ENCODE measurements at places on chromosomes 13 and 19.

DNA sequence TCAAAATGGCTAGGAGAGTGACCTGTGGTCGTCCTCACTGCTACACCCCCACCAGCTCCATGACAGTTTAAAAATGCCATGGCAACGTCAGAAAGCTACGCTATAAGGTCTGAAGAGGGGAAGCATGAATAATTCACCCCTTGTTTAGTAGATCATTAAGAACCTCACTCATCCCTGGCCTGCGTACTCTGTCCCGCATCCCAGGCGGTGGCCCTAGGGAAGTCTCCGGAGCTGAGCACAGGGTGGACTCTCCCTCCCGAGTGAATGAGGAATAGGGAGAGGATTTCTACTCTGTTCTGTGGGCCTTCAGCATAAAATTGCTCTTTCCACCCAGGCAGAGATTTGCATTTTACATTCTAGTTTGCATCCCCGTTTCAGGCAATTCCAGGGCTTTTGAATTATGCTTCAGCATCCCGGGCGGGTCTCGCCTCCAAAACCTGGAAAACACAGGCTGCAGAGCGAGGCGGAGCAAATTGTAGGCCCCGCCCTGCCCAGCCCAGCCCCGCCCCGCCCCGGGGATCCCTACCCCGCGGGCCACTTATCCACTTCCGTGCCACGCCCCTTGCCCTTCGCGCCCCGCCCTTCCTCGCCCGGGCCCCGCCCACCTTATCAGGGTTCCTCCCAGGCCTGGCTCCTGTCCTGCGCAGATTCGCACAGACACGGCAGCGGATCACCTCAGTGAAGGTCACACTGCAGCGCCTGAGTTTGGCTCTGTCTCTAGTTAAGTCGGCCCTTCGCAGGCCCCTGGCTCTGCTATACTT is 7.5 kb upstream of the ZNF525 start:
- no peak for DNase-seq

DNA sequence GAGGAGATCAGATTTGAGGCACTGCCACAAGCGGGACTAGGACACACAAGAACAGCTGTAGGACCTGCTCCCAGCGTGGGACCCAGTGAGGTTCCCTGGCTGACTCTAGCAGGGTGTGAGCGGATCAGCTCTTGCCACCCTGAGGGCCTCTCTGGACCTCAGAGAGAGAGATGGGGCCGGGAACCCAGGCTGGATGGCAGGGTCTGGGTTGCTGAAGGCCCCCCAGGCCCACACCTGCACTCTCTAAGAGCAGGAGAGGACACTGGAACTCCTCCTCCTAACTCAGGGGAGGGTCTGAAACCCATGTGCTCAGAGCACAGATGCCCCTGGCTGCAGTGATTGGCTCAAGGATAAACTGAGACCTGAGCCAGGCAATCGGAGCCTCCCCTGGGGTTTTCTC is 13.5 kb upstream of the IL4I1 start:
- DNase-seq: no peak

DNA sequence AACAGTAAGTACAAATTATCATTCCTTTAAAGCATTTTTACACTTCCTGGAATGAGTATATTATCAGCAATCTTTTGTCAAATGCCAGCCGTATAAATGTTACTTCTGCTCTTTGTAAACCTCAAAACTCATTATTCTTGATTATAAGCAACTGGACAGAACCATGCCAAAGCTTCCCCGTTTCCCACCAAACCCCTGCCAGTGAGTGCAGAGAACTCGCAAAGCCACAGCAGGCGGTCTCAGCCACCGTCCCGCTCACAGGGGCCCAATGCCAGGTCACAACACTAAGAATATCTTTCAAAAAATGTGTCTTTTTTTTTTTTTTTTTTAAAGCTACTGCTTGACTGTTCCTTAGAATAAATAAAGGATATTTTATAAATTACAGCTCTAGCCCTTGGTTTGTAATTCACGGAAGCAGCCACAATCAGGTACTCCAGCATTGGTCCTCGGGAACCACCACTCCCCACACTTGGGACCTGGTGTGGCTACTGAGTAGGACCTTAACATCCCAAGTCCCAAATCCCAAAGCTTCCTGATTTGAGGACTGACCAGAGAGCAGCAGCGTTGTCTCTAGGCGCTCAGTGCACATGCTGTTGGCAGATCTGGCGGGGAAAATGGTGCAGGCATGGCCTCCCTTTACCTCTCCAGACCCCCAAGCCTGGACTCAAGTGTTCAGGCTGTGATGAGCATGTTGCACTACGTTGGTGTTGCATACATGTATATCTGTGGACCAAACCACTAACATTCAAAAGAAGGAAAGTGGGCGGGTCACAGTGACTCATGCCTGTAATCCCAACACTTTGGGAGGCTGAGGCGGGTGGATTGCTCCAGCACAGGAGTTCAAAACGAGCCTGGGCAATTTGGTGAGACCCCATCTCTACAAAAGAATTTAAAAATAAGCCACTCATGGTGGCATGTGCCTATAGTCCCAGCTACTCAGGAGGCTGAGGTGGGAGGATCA is 19.0 kb downstream of the KCTD15 start:
- no peak for DNase-seq

DNA sequence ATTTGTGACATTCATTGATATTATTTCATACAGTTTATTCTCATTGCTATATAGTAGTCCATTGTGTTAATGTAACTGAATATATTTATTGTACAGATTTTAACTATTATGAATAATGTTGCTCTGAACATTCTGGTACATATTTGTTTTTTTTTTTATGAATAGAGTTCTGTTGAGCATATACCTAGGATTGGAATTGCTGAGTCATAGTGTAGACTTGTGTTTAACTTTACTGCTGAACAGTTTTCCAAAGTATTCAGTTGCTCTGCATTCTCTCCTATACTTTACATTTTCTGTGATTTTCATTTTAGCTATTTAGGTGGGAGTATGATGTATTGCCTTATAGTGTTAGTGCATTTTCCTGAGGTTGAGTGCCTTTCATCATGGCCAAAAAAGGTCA is 97.5 kb downstream of the MAB21L1 start:
- no peak for DNase-seq

DNA sequence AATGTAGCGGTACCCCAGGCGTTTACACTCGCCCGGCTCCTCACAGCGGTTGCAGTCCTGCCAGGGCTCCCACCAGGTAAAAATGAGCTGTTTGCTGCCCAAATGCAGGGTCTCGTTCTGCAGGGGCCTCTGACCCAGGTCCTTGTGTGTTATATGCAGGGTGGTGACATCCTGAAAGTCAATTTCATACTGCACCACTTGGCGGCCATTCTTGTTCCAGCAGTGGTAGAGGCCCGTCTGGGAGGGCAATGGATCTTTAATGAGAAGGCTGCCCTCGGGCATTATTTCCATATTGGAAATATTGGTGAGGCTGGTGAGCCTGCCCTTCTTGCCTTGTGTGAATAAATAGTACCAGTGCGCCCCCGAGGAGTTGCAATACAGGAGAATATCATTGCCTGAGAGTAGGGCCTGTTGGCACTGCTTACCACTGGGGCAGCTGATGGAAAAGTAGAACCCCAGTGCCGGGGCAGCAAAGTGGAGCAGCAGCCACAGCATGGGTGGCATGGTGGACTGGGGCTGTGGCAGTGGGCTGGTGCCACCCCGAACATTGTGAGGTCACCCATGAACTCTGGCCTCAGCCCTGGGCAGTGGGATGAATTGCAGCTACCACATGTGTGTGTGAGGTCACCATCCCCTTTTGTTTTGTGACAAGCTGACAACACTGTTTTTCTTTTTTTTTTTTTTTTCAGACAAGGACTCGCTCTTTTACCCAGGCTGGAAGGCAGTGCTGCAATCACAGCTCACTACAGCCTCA is at the start of gene FAM187B:
FAM187B (minus strand) TSS at position 563 of the 754 bp plus-strand sequence; CDS start at position 504, 59 bp downstream.
- DNase-seq: no peak

DNA sequence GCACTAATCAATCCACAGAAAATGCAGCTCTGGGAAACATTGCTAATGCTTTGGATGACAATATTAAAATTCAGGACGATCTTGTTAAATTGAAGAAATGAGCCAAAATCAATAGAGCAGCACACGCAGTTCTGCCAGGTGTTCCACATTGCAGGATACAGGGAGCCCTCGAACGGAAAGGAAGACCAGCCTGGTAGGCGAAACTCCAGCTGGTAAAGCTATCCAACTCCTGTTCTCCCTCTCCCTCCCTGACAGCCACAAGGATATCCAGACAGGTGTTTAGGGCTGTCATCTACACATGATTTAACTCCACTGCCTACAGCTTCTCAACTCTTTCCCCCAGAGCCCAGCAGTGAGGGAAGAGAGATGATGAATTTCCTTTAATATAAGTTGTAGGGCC is 67.7 kb downstream of the EPSTI1 start:
- no peak for DNase-seq

- DNase-seq: peak; percentile 79
Measured at GRCh38 chr19:56538254-56538760, 441 bp upstream of the ZFP28 start.

DNA sequence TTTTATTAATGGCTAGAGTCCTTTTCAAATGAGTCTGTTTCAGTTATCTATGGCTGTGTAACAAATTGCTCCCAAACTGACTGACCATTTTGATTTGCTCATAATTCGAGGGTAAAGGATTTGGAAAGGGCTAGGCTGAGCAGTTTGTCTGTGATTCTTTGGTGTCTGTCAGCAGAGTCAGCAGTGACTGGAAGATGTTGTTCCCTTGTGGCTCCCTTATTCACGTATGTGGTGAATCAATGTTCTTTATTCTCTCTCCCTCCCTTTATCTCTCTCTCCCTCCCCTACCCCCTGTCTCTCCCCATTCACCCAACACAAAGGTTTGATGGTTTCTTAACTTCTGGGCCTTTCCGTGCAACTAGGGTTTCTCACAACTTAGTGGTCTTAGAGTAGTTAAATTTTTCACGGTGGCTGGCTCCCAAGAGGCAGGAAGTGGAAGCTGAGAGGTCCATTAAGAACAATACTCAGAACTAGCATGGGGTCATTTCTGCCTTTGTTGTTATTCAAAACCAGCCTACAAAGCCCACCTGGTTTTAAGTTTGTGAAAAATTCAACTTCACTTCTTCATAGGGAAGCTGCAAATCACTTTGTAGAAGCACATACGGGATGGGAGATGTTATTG is 772.5 kb upstream of the SLITRK1 start:
- DNase-seq: no peak

GRCh38 chr19:10878253-10878652 is 6.9 kb downstream of the CARM1 start:
- DNase-seq: no peak

- no peak for DNase-seq
Measured at GRCh38 chr13:28620011-28620830, 38.7 kb upstream of the POMP start.

GRCh38 chr19:1245494-1246264 is 2.7 kb upstream of the MIDN start:
- no peak for DNase-seq

DNA sequence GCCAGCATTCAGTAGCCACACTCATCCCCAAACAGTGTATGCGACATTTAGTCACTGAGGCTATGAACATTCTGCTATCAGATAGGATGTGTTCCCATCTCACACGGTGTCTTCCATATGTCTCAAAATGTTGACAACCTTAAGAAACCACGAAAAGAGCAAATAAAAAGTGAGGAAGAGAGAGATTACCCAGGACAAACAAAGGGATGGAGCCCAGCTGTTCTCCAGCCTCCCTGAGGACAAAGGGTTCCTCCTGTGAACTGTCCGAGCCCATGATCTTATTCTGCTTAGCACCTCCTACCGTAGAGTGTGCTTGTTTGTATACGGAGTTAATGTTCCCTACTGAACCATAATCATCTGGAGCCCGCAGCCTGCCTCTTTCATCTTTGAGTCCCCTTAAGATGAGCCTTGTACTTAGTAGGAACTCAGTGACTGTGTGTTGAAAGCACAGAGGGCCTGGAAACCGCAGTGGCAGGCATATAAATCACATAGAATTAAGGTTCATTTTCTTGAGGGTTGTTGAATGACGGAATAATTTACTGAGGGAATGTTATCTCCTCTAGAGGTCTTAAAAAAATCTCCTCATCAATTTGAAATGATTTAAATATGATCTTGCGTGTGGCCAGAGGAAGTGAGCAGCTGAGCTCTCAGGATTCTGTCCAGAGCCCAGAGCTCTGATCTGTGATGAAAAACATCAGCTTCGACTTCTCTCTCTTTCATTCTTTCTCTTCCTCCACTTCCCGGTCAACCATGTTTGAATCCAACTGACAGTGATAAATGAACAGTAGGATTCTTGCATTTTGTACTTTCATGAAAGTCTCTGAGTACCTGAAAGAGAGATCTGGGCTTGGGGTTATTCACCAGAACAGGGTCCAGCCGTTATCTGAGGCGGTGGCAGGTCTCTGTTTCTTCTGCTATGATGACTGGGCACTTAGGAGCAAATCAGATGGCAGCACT is 200.5 kb downstream of the KLF5 start:
- no peak for DNase-seq

DNA sequence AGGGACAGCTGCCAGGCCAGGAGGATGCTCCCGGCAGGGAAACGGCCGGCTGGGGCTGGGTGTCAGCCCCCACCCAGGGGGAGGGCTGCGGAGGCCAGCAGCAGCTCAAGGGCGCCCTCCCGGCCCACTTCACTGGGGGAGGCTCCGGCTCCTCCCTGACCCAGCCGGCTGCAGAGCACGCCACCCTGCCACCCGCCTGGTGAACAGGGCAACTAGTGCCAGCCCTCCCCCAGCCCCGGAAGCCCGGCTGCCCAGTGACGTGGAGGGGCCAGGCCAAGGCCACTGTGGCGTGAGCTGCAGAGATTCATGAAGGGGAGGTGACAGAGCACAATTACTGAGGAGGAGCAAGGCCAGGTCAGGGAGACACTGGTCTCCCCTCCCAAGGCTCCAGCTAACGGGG is 14.7 kb downstream of the REXO1 start:
- DNase-seq: no peak

- DNase-seq: no peak
Measured at GRCh38 chr13:84211048-84211447, 328.8 kb upstream of the SLITRK1 start.

- peak; percentile 43 for DNase-seq
Measured at GRCh38 chr13:25180775-25181537, 8.9 kb upstream of the AMER2 start.

DNA sequence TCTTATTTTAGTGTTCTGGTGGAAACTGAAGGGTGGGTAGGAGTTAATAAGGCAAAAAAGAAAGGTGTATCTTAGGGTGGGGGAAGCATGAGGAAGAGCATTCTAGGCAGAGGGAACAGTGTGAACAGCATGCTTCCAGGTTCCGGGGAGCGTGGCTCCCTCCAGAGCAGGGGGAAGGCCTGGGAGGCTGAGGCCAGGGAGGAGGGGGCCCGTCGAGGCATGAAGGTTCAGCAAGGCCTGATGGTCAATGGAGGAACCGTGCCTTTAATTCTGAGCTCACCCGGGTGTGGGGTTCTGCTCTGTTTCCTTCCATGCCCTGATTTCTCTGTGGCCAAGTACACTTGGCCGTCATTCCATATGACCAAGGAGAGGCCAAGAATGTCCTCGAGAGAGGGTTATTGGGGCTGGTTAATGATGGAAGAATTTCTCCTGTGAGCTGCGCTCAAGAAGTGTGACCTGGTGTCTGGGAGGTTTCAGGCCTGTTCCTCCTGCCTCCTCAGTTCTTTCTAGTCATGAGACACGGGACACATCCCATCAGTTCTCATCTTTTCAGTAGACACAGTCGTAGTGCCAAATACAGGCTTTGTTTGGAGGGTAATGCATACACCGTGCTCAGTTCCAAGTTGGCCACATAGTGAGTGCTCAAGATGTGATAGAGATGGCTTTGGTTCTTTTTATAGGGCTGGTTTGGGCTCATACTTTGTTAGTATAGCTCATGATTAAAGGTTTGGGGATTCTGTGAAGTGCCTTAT is 73.6 kb downstream of the SIPA1L3 start:
- DNase-seq: no peak

GRCh38 chr13:110479648-110480047 is 81.9 kb downstream of the RAB20 start:
- DNase-seq: no peak
